ENCODE measurements at places on chromosomes 6 and 20.

- no peak for DNase-seq
These were observed 22.5 kb downstream of the SPATA2 start for GRCh38 chr20:49892817-49893216.

GRCh38 chr6:3052481-3053230 lies 15.6 kb upstream of the RIPK1 start:
- no peak for DNase-seq

DNA sequence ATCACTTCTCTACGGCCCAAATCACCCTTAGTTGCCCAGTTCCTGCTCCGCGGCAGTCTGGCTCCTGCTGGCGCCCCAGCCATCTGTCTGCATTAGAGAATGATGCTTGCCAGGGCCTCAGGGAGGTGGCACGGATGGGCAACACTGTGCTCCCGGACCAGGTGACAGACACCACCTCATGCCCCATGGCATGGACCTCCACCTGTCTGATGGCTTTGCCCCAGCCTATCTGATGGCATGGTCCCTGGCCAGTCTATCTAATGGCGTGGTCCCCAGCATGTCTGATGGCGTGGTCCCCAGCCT lies 18.8 kb upstream of the MRGBP start:
- DNase-seq: no peak

DNA sequence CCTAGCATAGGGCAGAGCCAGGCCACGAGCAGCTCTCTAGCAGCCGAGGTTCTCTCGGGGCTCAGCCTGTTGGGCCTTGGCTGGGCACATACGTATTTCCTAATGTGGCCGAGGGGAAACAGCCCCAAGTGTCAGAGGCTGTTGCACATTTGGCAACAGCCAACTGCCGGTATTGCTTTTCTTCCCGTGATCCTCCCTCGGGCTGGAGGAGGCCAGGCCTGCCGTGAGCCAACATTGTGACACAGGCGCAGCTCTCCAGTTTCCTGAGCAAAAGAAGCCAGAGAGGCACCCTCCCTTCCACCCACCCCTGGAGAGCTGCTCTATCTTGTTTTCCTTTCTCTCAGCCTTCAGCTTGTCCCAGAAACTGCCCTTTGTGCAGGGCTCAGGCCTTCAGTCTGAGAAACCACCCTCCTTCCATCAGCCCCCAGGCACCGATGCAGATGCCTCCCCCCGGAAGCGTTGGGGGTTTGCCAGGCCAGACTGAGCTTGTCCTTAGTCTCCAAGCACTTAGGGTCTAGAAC lies 5.1 kb upstream of the BPI start:
- DNase-seq: no peak

DNA sequence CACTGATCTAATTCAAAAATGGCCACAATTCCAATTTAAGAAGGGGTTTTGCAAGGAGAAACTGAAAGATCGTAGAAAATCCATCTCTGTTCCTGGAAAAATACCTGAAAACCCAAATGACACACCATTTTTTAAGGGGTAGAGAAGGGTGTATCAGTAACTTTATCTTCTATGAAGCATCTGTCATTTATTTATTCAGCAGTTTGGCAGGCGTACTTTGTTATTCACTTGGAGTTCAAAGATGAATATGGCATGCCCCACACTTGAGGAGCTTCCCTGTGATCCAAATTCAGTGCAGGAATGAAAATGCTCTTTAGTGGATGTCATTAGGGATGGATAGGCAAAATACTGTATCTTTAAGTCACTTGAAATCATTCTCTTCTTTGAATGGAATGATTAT lies 7.2 kb downstream of the HINT3 start:
- DNase-seq: no peak

- no peak for DNase-seq
These were observed 76.4 kb downstream of the SSR1 start for GRCh38 chr6:7236306-7237209.

GRCh38 chr20:46028772-46029371 lies at the start of gene SLC12A5:
Gene SLC12A5, plus strand, starts transcription at chr20:46029215. Its CDS starts 130 bp downstream, at chr20:46029345.
- DNase-seq: no peak

DNA sequence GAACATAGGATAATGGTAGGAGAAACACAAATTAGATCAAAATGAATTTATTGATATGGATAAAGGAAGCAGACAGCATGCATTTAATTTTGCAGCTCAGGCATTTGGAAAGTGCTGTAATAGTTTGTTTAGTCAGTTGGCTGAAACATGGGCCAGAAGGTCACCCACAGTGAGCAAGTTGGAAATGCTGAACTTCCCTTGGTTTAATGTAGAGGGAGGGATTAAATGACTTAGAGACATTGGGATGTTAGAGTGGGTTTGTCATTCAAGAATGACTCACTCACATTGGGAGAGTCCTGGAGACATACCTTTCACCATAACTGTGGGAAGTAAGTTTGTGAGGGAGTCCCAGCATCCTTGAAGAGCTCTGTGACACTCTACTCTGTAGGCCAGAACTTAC lies 231.5 kb upstream of the PLCB4 start:
- no peak for DNase-seq
